ENCODE measurements at places on chromosomes 7 and 10.

DNA sequence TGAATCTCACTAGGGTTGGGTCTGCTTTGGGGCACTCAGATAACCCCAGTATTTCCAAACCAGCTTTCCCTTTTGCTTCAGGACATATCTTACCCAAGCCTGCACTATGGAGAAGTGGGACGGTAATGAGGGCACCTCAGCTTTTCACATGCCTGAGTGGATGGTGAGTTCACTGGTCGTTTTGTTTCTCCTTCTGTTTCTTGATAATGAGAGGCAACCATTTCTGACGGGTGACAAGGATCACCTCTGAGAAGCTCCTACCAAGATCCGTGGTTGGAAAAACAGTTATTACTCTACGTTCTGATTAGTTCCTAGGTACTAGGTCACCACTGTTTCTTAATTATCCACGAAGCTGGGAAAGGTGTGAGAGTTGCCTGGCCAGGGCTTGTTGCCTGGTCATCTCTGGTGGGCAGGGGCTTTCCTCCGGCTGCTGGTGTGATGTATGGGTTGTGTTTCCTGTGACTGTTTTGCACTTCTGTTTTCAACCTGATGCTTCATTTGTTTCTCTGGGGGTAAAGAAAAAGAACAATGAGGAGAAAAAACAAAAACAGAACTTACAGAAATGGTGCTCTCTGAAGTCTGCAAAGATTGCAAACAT is 65.7 kb upstream of the STRIP2 start:
- DNase-seq = no peak

DNA sequence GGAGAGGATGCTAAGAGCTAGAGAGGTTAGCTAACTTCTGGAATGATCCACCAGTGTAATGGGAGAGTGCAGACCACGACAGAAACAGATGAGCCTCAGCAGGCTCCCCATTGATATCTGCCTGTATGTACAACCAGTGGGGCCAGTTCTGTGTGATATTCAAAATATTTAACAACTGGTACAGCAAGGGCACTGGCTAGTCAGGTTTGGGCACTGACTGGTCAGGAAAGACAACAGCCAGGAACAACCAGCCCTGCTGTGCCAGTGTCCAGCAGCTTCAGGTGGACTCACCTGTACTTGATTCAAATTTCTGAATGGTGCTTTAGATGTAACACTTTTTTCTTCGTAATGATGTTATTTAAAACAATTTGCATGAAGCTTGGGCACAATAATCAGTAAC is 5.9 kb upstream of the TRIL start:
- DNase-seq = no peak

GRCh38 chr7:117769085-117769484 is 104.2 kb downstream of the CTTNBP2 start:
- no peak for DNase-seq

GRCh38 chr7:151381348-151382078 is 28.3 kb downstream of the WDR86 start:
- no peak for DNase-seq
